ENCODE measurements at places on chromosomes 4 and X.

GRCh38 chr4:5821665-5822358, 71.1 kb downstream of the CRMP1 start:
- no peak for DNase-seq

DNA sequence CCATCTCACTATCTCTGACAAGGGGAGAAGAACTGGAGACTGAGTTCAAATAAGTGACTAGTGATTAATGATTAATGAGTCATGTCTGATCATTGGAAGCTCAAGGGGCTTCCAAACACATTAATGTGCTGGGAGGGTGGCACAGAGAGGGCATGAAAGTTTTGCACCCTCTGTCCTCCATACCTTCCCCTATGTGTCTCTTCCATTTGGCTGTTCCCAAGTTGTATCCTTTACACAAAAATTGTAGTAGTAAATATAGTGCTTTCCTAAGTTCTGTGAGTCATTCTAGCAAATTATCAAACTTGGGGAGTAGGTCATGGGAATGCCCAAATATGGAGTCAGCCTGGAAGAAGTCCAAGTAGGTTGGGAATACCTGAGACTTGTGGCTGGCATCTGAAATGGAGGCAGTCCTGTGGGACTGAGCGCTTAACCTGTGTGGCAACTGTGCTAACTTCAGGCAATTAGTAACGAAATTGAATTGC, 4.1 kb upstream of the FAM200B start:
- no peak for DNase-seq

GRCh38 chrX:154457491-154458115, 478 bp upstream of the PLXNA3 start:
- peak; percentile 76 for DNase-seq

DNA sequence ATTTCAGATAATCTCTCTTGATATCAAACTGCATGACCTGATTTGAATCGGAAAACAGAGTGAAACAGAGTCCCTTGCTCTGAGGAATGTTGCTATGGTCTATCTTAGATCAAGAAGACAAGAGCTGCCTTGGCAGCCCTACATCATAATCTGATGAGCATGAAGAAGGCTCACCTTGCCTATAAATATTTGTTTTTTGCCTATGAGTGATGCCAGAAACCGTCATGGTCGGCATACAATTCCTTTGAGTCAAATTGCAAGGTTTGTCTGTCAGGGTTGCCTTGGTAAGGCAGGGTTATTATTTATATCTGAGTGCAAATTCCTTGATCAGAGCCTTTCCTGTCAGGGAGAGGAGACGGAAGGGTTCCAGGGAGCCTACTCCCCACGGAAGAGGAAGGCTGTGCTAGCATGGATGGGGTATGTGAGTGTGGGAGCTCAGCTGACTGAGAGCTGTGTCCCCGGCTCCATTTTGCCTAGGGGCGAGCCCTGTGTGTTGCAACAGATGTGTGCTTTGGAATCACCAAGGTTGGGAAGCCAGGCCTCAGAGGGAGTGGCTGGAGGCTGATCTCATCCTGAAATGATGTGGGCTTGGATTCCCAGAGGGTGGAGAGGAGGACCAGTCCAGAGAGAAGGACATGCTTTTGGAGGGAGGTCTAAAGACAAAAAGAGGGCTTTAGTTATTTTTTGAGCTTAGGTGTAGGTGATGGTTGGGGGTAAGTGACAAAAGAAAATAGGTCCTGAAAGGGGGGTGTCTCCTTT, 43.6 kb downstream of the RTL9 start:
- DNase-seq, result no peak

DNA sequence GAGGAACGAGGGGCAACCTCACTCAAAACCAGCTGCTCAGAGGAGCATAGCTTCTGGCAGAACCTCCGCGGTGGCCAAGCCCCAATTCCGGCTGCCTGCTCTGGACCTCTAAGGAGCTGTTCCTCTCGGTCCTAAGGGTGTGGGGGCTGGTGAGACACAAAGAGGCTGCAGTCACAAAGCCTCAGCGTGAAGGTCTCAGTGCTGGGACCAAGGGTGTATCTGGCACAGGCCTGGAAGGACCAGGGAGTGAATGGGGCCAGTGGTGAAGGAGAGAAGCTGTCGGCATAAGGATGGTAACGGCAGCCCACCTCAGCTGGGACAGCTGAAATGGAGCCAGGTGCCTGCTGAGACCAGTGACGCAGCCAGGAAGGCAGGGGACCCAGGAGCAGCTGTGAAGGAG, 5.3 kb downstream of the PDE6B start:
- DNase-seq, result no peak

GRCh38 chr4:113335746-113336145, 286.3 kb downstream of the ANK2 start:
- no peak for DNase-seq

DNA sequence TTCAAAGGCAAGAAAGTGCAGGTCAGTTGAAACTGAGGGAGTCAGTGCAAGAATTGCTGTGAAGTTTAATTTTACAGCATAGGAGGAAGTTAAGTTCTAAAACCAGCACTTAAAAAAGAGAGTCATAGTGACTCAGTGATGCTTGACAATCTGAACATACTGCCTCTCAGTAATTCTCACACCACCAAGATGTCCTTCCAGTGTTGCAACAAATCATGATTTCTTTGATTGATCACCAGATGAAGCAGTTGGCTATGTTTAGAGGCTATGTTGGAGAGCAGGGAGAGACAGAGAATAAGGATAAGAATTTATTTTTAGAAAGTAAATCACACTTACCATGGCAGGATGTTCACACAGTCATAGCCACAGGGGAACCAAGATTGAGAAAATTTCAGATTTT, 13.2 kb downstream of the TRIM2 start:
- DNase-seq, result no peak

DNA sequence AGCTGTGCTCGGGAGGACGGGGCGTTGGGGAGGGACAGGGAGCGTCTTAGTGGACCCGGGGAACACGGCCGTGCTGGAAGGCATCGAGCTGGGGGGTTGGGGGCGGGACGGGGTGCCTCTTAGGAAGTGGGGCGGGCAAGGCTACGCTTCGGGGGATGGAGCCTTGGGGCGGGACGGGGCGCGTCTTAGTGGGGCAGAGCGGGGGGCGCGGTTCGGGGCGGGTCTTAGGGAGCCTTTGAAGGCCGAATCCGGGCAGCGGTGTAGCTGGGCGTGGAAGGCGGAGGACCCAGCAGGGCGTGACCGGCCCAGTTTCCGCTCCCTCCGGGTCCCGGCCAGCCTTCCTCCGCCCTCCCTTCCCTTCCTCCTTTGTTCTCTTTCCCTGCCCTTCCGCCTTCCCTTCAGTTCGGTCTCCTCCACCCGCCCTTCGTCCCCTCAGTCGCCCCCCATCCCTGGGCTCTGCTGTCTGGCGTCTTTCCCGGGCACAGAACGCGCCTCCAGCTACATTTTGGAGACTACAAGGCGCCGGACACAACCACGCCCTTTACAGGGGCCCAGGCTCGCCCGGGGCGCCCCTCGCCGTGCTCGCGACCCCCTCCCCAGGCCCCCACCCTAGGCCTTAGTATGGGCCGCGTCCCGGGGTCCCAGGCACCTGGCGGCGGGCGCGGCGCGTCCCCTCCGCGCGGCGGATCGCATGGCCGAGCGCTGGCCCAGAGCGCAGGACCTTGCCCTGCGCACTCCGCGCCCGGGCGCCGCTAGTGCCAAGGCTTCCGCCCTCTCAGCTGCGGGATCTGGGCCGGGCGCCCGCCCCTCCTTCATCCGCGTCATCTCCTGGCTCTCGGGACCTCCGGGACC, at the start of gene ARSD:
TSS of gene ARSD (minus strand) at position 757 of the 852 bp plus-strand sequence. CDS start at position 693, 64 bp downstream.
- peak; percentile 69 for DNase-seq

DNA sequence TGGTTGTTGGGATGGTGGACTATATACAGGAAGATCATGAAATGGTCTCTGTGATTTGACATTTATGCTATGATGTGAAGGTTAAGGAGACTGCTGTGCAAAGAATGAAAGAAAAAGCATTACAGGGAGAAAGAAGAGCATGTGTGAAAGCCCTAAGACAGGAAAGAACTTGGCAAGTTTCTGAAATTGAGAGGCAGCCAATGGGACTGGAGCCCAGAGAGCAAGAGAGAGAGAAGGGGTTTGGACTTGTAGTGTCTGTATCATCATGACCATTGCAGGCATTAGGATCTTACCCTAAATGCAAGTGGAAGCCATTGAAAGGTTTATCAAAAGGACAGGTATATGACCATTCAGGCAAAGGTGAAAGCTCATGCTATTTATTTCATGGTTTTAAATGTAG, 147.1 kb downstream of the NAA11 start:
- DNase-seq, result no peak

DNA sequence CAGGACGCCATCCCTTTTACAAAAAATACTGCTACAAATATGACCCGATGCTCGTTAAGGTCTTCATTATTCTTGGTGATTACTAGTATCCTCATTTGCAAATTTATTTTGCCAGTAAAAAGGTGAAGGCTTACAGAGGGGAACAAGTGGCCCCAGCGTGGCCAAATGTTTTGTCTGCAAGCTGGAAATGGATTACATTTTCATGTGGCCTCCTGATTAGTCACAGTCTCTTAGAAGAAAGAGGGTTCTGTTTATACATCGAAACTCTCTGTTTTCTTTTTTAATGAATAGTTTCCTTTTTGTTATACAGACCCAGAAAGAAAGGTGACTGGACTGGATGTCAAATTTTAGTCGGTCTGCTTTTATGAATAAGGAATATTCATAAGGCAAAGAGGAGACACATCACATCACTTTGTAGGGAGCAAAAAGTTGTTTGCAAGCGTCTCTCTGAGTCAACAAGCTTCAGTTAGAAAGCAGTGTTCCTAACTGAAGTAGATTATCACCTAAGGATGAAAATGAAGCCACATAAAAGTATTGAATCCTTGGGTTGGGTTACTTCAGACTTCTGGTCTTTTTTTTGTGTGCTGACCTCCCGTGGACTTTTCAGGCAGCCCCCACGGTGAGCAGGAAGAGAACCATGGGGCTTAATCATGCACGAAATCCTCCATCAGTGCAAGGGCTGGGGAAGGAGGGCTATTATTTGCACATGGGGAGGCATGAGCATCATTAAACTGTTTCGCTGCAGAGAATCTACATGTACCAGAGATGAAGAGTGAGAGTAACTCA, 125.6 kb downstream of the ARSF start:
- DNase-seq, result no peak

DNA sequence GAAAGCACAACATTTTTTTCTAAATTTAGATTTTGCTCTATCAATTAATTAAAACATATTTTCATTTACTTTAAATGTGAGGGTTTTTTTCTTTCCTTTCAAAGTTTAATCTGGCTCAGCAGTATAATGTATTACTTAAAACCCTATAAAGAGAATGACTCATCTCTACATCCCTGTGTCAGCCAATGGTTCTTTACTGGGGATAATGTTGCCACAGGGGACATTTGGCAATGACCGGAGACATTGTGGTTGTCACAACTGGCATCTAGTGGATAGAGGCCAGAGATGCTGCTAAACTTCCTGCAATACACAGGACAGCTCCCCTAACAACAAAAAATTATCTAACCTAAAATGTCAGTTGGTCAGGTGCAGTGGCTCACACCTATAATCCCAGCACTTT, 53.8 kb downstream of the SYNPO2 start:
- no peak for DNase-seq

DNA sequence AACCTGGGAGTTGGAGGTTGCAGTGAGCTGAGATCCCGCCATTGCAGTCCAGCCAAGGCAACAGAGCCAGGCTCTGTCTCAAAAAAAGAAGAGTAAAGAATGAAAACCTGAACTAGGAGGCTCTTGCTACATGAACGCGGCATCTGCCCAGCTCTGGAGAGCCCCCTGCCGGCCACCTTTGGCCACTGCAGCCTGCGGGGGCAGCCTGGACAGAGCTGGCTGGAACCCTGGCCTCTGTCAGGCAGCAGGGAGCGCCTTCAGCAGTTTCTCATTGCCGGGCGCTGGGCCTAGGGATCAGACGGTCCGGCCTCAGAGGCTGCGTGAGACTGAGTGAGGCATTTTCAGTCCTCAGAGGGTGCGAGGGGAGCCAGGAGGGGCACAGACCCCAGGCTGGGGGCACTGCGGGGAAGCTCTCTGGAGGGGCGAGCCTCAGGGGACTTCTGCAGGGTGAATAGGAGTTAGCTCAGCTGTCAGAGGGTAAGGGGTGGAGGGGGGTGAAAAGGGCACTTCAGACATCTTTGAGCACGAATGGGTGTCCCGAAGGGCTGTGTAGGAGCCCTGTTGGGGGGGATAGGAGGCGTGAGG, 17.5 kb downstream of the DOK7 start:
- DNase-seq, result peak; percentile 77

- DNase-seq, result no peak
Measured at GRCh38 chr4:138056541-138056940, 185.6 kb downstream of the SLC7A11 start.

GRCh38 chr4:134510544-134510943, 309.0 kb upstream of the PABPC4L start:
- DNase-seq, result no peak

GRCh38 chr4:52822972-52823701, 39.0 kb upstream of the RASL11B start:
- DNase-seq, result no peak

DNA sequence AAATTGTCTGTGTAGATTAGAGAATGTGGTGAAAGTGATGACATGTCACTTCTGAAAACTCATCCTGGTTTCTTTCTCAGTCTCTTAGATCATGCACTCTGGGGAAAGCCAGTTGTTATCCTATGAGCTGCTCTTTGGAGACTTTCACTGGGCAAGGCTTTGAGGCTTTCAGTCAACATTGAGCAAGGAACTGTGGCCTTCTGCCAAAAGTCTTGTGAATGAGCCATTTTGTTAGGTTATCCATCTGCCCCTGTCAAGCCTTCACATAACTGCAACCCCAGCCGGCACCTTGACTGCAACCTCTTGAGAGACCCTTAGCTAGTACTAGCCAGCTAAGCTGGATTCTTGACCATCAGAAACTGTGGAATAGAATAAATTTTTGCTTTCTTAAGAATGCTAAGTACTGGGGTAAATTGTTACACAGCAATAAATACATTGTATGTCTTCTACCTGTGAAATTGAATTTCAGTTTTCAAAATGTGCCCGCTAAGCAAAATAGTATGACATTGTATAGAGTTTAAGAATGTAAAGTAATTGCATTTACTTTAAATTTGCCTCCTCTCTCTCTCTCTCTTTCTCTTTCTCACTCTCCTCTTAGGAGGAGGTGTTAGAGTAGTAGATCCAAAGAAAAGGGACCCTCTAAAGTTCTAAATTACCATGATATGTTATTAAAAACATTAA, 1273.0 kb downstream of the RAPGEF2 start:
- no peak for DNase-seq

DNA sequence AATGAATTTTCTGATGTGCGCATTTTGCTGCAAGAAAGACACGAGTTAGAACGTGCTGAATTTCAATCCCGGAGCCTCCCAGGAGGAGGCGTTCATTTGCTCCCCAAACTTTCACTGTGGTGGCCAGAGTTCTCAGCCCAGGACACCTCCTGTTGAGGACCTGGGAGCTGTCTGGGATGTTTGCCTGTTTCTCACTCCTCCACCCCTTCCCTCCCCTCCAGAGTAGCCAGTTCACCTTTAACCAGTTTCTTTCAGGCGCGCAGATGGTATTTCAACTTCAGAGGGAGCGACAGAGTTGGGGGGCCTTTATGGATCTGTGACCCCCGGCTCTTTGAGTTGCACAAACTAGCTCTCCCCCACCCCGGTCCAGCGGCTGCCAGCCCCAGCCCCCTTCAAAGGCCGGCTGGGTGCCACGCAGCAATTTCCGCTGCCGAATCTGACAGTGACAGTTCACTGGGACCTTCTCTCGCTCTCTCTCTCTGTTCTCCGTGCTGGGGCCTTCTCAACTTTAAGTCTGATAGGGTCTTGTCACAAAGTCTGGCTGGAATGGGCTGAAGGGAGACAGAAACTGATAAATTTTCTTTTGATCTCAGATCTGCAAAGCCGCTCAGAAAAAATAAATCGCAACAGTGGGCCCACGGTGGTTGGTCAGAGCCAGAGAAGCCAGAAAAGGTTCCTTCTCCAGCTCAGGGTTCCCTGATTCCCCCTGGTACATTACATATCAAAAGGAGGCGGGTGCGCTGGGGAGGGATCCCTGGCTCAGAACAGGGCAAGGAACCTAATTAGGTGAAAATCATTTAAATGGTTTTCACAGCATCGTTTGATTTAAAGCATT, 100.0 kb upstream of the STX18 start:
- no peak for DNase-seq
